Pancreas (tissue), 10 donors: ENCODE measurements at places on chromosomes 2 and 18. TPM values are rescaled to one million over a fixed set of nuclear protein-coding genes. Genes with fewer than 3 reads are reported as not detected.

GRCh38 chr18:48161191-48161910, 230.9 kb upstream of the SMAD2 start:
- peak overlapping the region; percentile 67 for H3K4me3 ChIP-seq
- H3K27me3 ChIP-seq: no peaks in the 10 kb centered on the region
- no peaks in the 10 kb centered on the region for H3K36me3 ChIP-seq
- peak overlapping the region; percentile 68 for H3K27ac ChIP-seq
- DNase-seq: peak; percentile 83

Gene ALKAL2
- 50.6 TPM for total RNA-seq

Gene SULT1C4
- 0.64 TPM for total RNA-seq

DNA sequence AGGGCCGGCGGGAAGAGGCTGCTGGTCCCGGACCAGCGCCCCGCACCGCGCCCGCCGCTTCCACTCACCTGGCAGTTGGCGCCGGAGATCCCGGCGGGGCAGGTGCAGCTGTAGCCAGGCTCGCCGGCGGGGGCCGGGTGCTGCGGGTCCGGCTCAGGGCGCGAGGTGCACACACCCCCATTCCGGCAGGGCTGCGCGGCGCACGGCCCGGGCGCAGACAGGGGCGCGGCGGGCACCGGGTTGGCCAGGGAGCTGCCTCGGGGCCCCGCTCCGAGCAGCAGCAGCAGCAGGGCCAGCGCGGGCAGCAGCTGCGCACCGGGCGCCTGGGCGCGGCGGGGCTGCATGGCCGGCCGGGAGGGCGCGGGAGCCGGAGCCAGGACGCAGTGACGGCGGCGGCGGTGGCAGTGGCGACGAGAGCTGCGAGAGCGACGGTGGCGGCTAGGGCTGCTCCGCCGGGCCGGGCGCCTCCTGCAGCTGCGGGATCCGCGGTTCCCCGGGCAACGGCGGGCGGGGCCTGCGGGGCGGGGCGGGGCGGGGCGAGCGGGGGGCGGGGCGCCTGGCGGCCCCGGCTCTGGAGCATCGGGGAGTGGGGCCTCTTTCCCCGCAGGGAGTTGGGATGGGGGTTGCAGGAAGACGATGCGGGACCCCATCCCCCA, at the start of gene DNER:
Gene DNER, minus strand, starts transcription at position 476 of the 656 bp plus-strand sequence. Its CDS starts 132 bp downstream, at position 344.
- H3K36me3 ChIP-seq: no peaks in the 10 kb centered on the region
- peak within 1 kb of the TSS; percentile 31 for H3K4me3 ChIP-seq
- peak; percentile 54 for DNase-seq
- H3K27ac ChIP-seq: no peak within 1 kb of the TSS
- peaks cover 3% of the 10 kb centered on the region for H3K4me1 ChIP-seq

- H3K4me3 ChIP-seq: no peak overlapping the region
- no peak overlapping the region for H3K27ac ChIP-seq
- no peaks in the 10 kb centered on the region for H3K36me3 ChIP-seq
- H3K27me3 ChIP-seq: no peaks in the 10 kb centered on the region
These were observed 146.2 kb downstream of the RBMS1 start for GRCh38 chr2:160347269-160347863.

Gene KCNK3
- total RNA-seq: 23.6 TPM

GRCh38 chr2:236561874-236562273, 7.8 kb upstream of the ACKR3 start:
- DNase-seq: no peak
- no peak overlapping the region for H3K4me3 ChIP-seq
- H3K4me1 ChIP-seq: no peaks in the 10 kb centered on the region
- no peak overlapping the region for H3K27ac ChIP-seq
- H3K27me3 ChIP-seq: no peaks in the 10 kb centered on the region
- no peaks in the 10 kb centered on the region for H3K36me3 ChIP-seq
